ENCODE measurements at places on chromosomes 12 and 14.

- DNase-seq, result no peak
These were observed 113.2 kb upstream of the HIF1A start for GRCh38 chr14:61581955-61582615.

GRCh38 chr12:58066296-58066695 is 124.9 kb downstream of the ATP23 start:
- DNase-seq, result no peak

DNA sequence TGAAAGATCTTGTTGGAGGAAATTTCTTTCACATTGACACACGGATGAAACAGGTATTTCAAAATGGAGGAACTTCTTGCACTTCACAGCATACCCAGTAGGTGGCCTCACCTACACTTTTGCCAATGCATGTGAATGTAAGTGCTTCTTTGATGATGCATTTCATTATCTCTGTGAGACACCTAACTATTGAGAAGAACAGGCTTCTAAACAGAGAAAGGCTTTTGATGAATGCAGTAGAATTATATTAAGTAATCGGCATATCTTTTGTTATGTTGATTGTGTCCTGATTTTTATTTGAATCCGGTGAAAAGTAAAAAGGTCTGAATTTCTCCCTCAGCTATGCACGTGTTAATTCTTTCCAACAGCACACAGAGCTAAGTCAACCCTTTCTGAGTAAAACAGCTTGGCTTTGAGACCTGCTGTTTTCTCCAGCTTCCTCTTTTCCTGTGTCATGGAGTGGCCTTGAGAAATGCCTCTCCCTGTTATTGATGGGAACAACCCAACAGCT is 399.0 kb downstream of the NAV3 start:
- peak; percentile 48 for DNase-seq

GRCh38 chr14:72519543-72519942 is 374.4 kb downstream of the DPF3 start:
- no peak for DNase-seq

DNA sequence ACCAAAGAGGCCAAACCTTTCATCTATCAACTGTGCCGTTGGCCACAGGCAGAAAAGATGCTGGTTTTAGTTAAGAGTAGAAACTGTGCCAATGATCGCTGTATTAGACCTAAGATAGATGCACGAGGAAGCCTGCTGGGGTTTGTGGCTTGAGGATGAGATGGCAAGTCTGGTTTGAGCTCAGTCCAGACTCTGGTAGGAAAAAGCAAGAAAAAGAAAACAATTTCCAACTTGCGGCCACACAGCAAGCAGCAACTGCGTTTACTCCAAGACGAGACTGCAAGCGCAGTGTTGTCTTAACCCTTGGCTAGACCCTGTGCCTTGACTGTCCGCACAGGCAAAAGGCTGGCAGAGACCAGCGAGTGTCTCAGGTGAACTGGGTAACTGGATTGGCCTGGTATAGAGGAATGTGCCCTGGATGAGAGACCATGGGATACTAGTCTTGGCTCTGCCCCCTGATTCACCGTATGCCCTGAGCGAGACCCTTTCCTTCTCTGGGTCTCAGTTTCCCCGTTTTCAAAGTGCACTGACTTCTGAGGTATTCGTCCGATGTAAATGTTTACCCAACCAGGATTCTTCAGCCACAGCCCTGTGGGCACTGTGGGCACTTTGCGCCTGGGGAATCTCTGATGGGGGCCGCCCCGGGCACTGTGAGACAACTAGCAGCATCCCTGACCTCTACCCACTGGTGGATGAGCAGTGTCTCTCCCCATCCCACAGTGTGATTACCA is 113.4 kb downstream of the DICER1 start:
- no peak for DNase-seq

DNA sequence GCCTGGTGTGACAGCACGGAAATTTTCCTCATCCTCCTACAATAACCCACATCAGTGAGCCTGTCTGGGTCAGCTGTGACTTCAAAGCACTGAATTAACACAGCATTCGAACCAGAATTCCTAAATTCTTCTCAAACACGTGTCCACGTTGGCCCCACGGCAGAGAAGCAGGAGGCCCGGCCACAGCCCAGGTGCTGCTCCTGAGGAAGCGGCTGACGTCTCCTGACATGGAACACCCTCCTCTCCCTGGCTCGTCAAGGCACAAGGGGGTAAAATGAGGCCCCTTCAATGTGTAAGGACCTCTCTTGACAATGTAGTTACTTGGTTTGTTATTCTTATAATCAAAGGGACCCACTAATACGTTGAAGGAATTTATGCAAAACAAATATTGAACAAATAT is 156.3 kb upstream of the GSC start:
- no peak for DNase-seq

GRCh38 chr12:130097342-130097741 is 64.9 kb upstream of the FZD10 start:
- no peak for DNase-seq

DNA sequence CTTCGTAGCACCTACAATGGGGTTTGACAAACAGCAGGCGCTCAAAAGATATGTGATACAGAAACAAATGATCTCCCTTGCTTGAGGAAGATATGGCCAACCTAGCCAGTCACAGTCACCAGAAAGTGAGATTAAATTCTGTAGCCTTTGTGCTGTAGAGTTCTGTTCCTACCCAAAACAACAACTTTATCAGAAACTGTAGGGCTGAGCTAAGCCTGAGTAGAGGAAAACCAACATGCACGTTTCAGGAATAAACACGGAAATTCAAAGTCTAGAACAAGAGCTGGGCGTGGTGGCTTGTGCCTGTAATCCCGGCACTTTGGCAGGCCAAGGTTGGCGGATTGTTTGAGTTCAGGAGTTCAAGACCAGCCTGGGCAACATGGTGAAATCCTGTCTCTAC is 23.0 kb downstream of the AICDA start:
- no peak for DNase-seq

DNA sequence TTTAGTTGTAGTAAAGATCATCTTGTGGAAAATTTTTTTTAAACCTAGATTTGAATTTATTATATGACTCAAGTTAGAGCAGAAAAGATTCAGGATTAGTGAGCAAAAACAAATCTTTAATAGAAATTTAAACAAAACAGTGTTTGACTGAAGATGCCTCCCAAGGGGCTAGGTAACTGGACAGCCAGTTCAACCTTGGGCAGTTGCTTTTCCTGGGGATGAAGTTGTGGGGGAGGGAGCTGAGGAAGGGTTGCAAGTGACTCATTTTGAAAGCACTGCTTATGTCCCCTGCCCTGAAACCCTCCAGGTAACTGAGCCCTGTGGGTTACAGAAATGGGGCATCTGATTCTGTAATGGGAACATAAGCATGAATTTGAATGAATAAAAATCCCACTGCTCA is 13.1 kb downstream of the CFAP54 start:
- no peak for DNase-seq

- DNase-seq, result no peak
These were observed 78.7 kb downstream of the HECTD1 start for GRCh38 chr14:31128601-31129526.

GRCh38 chr12:94617101-94617500 is 33.3 kb downstream of the TMCC3 start:
- no peak for DNase-seq

DNA sequence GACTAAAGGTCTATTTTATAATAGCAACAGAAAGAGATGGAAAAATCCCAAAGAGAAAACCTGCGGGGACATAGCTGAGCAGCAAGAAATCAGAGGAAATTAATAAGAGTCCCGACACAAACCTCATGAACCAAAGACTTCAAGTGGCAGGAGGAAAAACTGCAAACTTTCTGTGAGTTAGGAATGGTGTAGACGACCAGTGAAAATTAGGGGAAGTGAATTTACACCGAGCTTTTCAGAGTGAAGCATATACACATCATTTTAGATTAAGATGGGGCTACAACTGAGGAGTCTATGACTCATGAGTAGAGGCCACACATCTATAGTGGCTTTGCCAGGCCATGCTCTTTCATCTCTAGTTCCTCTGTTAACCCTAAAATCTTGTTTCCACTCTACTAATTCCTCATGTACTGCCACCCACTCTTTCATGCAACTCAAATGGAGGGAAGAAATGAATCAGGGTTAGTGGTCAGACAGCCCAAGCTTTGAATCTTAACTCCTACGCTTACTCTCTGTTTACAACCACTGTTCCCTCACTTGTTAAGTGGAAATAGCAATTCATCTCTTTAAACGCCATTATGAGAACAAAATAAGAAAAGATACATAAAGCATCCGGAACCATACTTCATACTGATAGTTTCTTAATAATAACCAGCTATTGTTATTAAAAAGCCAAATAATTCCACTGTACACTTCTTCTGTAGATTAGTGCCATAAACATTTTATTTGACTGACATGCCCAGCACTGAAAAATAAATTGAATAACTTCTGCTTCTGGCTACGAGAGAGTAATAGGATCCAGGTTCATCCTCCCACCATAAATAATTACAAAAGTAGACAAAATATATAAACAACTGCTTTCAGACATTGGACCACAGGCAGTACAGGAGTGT is 219.3 kb downstream of the RMST start:
- DNase-seq, result no peak

GRCh38 chr12:52439845-52440244 is 5.7 kb upstream of the KRT75 start:
- no peak for DNase-seq

GRCh38 chr12:3389986-3390385 is 101.0 kb upstream of the PRMT8 start:
- DNase-seq, result no peak

DNA sequence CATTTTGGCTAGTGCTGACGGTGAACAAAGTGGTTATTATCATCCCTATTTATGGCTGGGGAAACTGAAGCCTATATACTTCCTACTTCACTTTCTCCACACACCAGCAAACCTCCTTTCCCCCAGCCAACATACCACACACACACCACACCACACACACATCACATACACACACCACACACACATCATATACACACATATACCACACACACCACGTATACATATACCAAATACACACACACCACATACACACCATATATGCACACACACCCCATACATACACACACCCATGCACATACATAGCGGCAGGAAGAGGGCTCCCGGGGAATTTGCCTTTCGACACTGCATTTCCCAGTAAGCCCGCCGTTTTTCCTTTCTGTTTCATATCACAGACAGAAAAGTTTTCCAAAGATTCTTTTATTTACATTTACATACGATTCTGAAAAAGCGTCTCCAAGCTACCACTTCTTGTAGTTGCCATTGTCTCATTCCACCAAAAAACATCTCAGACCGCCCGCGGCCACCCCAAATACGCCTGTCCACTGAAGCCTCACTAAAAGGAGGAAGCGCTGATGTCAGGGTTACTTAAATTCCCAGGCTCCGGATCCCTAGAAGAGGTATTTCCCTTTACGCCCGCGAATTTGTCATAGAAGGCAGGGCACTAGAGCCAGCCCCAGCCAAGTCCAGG is 823 bp upstream of the RAB5B start:
- no peak for DNase-seq

DNA sequence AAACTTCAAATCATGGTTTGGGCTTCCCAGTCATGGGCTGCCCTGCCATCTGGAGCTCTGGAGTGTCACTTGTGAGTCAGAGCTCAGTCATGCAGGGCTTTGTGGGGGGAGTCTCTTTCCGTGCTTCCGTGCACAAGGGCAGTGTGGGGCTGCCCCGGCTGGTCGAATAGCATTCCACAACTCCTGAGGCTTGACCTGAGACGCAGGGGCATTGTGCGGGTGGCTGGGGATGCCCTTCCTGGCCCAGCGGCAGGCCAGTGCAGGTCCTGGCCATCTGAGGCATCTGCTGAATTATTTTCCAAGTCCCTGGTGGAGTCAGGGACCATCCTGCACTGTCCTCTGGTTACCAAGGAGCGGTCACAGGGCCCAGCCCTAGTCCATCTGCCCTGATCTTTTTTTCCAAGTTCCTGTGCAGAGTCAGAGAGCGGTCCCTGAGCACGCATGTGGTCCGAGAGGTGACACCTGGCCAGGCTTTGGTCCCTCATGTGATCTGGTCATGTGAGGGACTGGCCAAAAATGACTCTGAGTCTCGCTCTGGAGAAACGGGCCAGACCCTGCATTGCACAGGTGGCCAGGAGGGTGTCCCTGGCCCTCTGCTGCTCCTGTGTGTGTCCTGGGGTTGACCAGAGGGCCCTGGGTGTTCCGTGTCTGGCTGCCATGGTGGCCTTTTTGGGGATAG is 167.0 kb upstream of the ALG10B start:
- DNase-seq, result peak; percentile 72

GRCh38 chr12:121803861-121804416 is at the start of gene SETD1B:
TSS of gene SETD1B (plus strand) at chr12:121804009. CDS start at chr12:121804738, 729 bp downstream.
- no peak for DNase-seq

GRCh38 chr12:29617407-29617803 is 119.9 kb upstream of the OVCH1 start:
- DNase-seq, result no peak

GRCh38 chr14:37591311-37591940 is 3.6 kb downstream of the FOXA1 start:
- no peak for DNase-seq

GRCh38 chr12:105983622-105984320 is 155.0 kb downstream of the NUAK1 start:
- peak; percentile 71 for DNase-seq

DNA sequence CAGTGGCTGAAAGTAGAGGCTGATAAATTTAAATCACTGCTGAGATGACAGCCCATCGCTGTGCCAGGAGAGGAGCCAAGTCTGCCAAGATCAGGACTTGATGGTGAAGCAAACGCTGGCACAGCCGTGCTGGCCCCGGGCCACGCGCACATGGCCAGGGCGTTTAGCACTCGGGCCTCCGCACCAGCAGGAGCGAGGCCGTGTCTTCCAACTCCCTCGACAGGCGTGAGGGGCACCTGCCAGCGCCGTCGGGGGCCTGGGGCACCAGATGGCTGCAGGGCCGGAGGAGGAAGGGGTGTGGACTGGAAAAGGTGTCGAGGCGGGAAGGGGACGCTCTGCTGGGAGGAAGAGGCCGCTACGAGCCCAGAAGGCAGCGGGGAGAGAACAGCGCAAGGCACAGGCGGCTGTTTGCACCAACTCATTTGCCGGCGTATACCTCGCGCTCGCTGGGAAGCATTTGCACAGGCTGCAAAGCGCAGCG is 29.5 kb downstream of the RIMBP2 start:
- no peak for DNase-seq

DNA sequence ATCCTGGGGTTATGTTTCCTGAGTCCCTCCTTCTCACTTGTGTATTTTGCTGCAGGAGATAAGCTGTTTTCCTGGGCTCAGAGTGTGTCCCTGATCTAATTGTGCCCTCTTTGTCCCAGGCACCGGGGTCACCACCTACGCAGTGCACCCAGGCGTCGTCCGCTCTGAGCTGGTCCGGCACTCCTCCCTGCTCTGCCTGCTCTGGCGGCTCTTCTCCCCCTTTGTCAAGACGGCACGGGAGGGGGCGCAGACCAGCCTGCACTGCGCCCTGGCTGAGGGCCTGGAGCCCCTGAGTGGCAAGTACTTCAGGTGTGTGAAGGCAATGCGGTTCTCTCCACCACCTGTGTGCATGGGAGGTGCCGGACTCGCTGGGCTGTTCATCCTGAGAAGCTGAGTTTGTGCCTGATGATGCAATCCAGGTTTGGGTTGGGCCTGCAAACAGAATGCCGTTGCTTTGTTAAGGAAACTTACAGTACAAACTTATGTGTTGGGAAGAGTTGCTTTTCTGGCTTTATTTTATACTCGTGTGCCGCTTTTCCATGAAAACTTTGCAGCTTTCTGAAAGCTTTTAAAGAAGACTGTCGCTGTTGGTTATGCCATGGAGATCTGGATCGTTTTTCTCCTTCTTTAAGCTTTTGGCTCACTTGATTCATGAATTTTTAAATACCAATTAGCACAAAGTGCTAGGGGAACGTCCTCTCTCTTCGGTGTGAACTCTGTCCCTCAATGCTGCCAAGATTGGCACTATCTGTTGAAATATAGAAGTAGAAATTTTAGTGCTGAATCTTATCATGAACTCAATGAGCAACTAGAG is 27.6 kb downstream of the RDH12 start:
- DNase-seq, result no peak

Data from HS-5 (cell line).